Thymus (tissue), 14 donors: ENCODE measurements at places on chromosomes 2 and 18. TPM values are rescaled to one million over a fixed set of nuclear protein-coding genes. Genes with fewer than 3 reads are reported as not detected.
A peak's percentile ranks its signal among the peaks of the same experiment; 100 is the strongest.

Gene DSC1
- total RNA-seq, result 0.33 TPM

Gene MC4R
- 0.33 TPM for total RNA-seq

Gene RNF152
- total RNA-seq, result 0.85 TPM

Gene RHOB
- total RNA-seq, result 59.0 TPM

Gene CD226
- total RNA-seq, result 16.7 TPM

Gene TBC1D8
- 7.7 TPM for total RNA-seq

Gene CDH2
- 3.0 TPM for total RNA-seq

Gene C2orf66
- 0.05 TPM for total RNA-seq

Gene RMDN2
- 8.9 TPM for total RNA-seq

Gene SPOPL
- total RNA-seq, result 9.3 TPM

Gene L3MBTL4
- total RNA-seq, result 4.3 TPM

Gene CHRND
- total RNA-seq, result 0.57 TPM

Gene GAL3ST2
- total RNA-seq, result 0.09 TPM

Gene TMEM178A
- 0.66 TPM for total RNA-seq

Gene NOSTRIN
- 2.8 TPM for total RNA-seq

GRCh38 chr2:137976274-137976673, 12.0 kb downstream of the HNMT start:
- H3K4me3 ChIP-seq, result no peak overlapping the region
- H3K27ac ChIP-seq, result no peak overlapping the region
- no peaks in the 10 kb centered on the region for H3K36me3 ChIP-seq

DNA sequence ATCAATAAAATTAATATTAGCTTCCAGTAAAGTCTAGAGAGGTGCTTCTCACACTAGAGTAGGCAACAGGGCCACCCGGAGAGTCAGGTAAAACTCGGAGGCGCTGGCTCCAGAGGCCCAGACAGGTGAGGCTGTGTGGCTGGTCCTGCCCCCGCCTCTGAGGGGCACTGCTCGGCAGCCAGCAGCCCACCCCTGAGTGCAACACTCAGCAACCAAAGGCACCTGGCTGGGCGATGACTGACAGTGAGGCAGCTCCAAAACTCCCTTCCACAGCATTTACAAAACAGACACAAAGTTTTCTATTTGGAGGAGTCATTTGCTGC, 138.8 kb upstream of the ID2 start:
- H3K4me1 ChIP-seq, result peaks cover 52% of the 10 kb centered on the region
- H3K36me3 ChIP-seq, result no peaks in the 10 kb centered on the region
- H3K4me3 ChIP-seq, result no peak overlapping the region
- H3K27ac ChIP-seq, result peak overlapping the region; percentile 55
- no peaks in the 10 kb centered on the region for H3K27me3 ChIP-seq
- DNase-seq, result no peak

GRCh38 chr2:189008555-189009262, 34.5 kb downstream of the COL3A1 start:
- DNase-seq, result no peak
- no peaks in the 10 kb centered on the region for H3K27me3 ChIP-seq
- H3K27ac ChIP-seq, result no peak overlapping the region
- H3K4me1 ChIP-seq, result no peaks in the 10 kb centered on the region

- H3K4me3 ChIP-seq, result no peak overlapping the region
- peaks cover 90% of the 10 kb centered on the region for H3K36me3 ChIP-seq
- no peak for DNase-seq
Measured at GRCh38 chr2:85319796-85320195, 8.0 kb downstream of the TGOLN2 start.

- DNase-seq, result no peak
- H3K4me1 ChIP-seq, result no peaks in the 10 kb centered on the region
- no peak overlapping the region for H3K27ac ChIP-seq
- H3K27me3 ChIP-seq, result no peaks in the 10 kb centered on the region
Measured at GRCh38 chr2:189152483-189152882, 27.1 kb downstream of the COL5A2 start.

- H3K4me3 ChIP-seq, result no peak overlapping the region
- peaks cover 60% of the 10 kb centered on the region for H3K36me3 ChIP-seq
- H3K27ac ChIP-seq, result no peak overlapping the region
- H3K4me1 ChIP-seq, result peaks cover 32% of the 10 kb centered on the region
- DNase-seq, result no peak
Measured at GRCh38 chr2:98583816-98584618, 24.3 kb downstream of the COA5 start.

GRCh38 chr2:12076810-12077209, 330.4 kb downstream of the LPIN1 start:
- H3K4me3 ChIP-seq, result no peak overlapping the region
- no peaks in the 10 kb centered on the region for H3K4me1 ChIP-seq
- H3K36me3 ChIP-seq, result no peaks in the 10 kb centered on the region
- H3K27me3 ChIP-seq, result no peaks in the 10 kb centered on the region
- H3K27ac ChIP-seq, result no peak overlapping the region
- DNase-seq, result no peak

GRCh38 chr2:141271346-141271745, 859.5 kb downstream of the LRP1B start:
- no peaks in the 10 kb centered on the region for H3K27me3 ChIP-seq
- no peak overlapping the region for H3K4me3 ChIP-seq
- H3K27ac ChIP-seq, result no peak overlapping the region
- no peaks in the 10 kb centered on the region for H3K36me3 ChIP-seq

GRCh38 chr2:45856391-45857274, 205.2 kb downstream of the PRKCE start:
- no peak for DNase-seq
- no peak overlapping the region for H3K4me3 ChIP-seq
- H3K27ac ChIP-seq, result no peak overlapping the region
- no peaks in the 10 kb centered on the region for H3K36me3 ChIP-seq
- H3K27me3 ChIP-seq, result no peaks in the 10 kb centered on the region

- H3K36me3 ChIP-seq, result no peaks in the 10 kb centered on the region
Measured at GRCh38 chr2:137873536-137874244, 90.6 kb upstream of the HNMT start.

DNA sequence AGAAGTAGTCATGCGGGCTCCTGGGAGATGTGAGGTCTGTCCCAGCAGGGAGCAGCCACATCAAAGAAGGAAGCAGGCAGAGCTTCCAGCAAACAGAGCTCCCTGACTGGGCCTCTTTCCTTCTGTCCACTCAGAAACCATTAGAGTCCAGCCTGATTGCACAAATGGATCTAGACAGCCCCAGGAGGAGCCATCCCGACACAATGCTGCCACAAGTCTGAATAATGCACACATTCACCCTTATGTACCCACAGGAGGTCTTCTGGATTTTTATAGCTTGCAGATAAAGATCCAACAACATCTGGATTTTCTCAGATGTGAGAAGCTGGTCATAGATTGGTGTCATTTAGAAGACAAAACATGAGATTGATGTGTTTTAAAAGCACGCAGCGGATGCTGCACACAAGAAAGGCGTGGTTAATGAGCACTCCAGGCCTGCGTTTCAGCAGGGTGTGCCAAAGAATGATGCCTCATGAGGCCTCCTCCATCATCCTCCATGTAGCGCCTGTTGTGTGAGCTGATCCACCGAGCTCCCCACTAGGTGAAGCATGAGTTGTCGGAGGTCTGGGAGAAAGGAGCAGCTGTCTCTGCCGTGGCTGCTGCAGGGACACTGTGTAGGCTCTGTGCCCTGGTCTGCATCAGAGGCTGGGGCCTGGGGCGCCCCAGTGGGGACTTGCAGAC, 60.6 kb downstream of the MTCL1 start:
- H3K4me3 ChIP-seq, result no peak overlapping the region
- no peak for DNase-seq
- H3K36me3 ChIP-seq, result no peaks in the 10 kb centered on the region
- peaks cover 16% of the 10 kb centered on the region for H3K4me1 ChIP-seq

GRCh38 chr2:148756292-148756975, 111.9 kb downstream of the EPC2 start:
- DNase-seq, result no peak
- no peaks in the 10 kb centered on the region for H3K4me1 ChIP-seq
- H3K4me3 ChIP-seq, result no peak overlapping the region
- H3K27me3 ChIP-seq, result no peaks in the 10 kb centered on the region
- H3K27ac ChIP-seq, result no peak overlapping the region
- H3K36me3 ChIP-seq, result no peaks in the 10 kb centered on the region

DNA sequence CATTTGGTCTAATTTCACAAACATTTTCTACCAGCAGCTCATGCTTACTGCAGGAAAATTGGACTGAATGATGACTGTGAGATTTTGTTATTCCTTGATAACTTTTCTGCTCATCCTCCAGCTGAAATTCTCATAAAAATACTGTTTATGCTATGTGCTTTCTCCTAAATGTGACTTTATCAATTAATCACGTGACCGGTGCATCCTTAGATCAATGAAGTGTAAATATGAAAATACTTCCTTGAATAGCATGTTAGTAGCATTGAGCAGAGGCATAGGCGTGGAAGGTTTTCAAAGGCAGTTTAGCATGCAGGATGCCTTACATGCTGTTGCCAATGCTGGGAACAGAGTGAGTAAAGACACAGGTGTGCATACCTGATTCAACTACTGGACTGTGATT, 1002.5 kb downstream of the CBLN2 start:
- DNase-seq, result no peak
- no peak overlapping the region for H3K4me3 ChIP-seq
- no peak overlapping the region for H3K27ac ChIP-seq
- H3K27me3 ChIP-seq, result no peaks in the 10 kb centered on the region
- H3K36me3 ChIP-seq, result no peaks in the 10 kb centered on the region

DNA sequence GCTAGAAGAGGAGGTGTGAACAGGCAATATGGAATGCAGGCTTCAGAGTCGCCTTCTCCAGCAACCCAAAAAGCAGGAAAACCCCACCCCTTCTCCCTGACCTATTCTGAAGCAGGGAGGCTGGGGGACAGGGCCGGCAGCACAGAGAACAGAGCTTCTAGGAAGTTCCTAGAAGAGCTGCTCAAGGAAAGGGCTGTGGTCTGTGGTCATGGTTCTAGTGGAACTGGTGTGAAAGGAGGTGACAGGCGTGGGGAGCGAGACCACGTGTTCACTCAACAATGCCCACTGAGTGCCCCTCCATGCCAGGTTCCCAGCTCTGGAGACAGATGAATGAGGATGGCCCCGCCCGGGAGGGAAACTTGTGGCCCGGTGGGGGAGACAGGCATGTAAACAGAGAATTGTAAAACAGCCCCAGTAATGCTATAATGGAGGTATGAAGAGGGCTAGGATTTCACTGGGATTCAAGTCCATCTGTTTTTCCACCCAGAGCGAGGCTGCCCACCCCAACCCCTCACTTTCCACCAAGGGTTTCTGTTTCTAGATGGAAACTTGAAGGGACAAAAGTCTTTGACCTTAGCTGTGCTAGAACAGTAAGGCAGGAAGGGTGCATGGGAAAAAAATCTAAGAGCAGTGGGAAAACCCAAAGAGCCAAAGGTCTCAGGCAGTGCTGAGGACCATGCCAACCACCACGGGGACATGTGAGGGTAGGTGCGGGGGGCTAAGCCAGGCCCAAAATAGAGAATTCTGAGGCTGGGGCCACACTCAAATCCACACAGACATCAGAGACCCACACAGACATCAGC, 71.8 kb downstream of the TNS1 start:
- no peak overlapping the region for H3K4me3 ChIP-seq
- no peak overlapping the region for H3K27ac ChIP-seq
- no peak for DNase-seq
- H3K4me1 ChIP-seq, result peaks cover 60% of the 10 kb centered on the region

DNA sequence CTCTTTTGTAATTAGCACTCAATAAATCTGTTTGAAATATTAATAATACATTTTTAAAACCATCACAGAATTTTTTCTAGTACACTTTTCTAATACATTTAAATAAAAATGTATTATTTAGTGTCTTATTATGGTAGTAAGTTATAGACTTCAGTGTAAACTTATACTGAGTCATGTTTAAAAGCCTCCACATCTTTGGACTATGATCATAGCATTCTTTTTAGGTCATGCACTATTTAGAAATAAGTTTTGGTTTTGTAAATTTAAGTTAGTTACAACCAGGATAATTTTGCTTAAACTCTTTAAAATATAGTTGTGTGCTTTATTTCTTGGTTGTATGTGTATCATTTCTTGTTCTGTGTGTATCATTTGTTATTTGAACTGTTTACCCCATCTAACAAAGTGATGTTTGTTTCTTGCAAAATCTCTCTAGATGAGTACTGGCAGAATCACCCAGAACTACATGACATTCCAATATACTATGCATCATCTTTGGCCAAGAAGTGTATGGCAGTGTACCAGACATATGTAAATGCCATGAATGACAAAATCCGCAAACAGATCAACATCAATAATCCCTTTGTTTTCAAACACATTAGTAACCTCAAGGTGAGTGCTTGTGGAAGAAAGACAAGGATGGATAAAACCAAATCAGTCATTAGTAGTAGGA, 16.7 kb downstream of the CPSF3 start:
- peaks cover 67% of the 10 kb centered on the region for H3K36me3 ChIP-seq
- H3K4me3 ChIP-seq, result no peak overlapping the region
- no peak overlapping the region for H3K27ac ChIP-seq
- no peaks in the 10 kb centered on the region for H3K27me3 ChIP-seq

- H3K4me3 ChIP-seq, result no peak overlapping the region
- peaks cover 4% of the 10 kb centered on the region for H3K4me1 ChIP-seq
- H3K27me3 ChIP-seq, result no peaks in the 10 kb centered on the region
- no peaks in the 10 kb centered on the region for H3K36me3 ChIP-seq
Measured at GRCh38 chr18:74488354-74488753, 7.8 kb upstream of the CNDP2 start.

DNA sequence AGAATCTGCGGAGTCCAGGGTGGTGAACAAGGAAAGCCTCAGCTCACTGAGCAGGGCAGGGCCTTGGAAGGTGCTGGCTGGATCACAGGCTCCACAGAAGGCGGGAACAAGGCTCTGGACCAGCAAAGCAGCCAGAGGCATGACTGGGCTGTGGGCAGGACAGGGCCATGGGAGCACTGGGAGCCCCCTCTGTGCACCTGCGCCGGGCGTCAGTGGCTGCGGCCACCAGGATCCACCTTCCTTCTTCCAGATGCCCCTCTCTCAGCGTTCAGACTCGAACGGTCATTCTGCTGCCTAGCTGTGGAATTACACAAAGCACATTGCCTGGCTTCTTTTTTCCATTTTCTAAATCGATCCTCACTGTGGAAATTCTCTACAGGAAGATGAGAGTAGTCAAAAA, 621.2 kb downstream of the GALR1 start:
- H3K4me3 ChIP-seq, result no peak overlapping the region
- no peaks in the 10 kb centered on the region for H3K4me1 ChIP-seq
- H3K27ac ChIP-seq, result no peak overlapping the region
- no peak for DNase-seq
- no peaks in the 10 kb centered on the region for H3K36me3 ChIP-seq

DNA sequence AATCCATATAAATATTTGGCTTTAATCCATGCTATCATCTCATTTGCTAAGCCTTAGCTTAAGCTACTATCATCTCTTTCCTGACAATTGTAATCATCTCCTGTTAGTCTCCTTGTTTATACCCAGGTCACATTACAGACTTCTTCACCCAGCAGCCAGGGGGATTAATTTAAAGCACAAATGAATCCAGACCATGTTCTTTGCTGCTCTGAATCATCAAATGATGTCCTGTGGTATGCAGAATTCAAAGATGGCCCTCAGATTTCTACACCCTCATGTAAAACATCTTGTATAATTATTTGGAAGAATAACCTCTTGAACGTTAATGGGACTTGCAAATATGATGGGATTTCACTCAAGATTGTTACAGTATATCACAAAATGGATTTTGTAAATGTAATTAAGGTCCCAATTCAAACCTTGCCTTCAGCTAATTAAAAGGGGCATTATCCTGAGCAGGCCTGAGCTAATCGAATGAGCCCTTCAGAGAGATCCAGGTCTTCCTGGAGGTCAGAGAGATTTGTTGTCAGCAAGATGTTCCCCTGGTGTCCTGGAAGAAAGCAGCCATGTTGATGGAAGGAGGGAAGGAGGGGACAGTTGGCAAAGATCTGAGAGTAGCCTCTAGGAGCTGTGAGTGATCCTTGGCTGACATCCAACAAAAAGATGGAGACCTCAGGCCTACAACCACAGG, 241.1 kb upstream of the MMADHC start:
- no peak for DNase-seq
- no peaks in the 10 kb centered on the region for H3K4me1 ChIP-seq
- no peak overlapping the region for H3K4me3 ChIP-seq
- H3K27ac ChIP-seq, result no peak overlapping the region
- H3K36me3 ChIP-seq, result no peaks in the 10 kb centered on the region
